ENCODE measurements at places on chromosomes 16 and 17. TPM values are rescaled to one million over a fixed set of nuclear protein-coding genes. Genes with fewer than 3 reads are reported as not detected.

GRCh38 chr17:28645576-28645939 is 600 bp upstream of the BLTP2 start:
- DNase-seq, result no peak

DNA sequence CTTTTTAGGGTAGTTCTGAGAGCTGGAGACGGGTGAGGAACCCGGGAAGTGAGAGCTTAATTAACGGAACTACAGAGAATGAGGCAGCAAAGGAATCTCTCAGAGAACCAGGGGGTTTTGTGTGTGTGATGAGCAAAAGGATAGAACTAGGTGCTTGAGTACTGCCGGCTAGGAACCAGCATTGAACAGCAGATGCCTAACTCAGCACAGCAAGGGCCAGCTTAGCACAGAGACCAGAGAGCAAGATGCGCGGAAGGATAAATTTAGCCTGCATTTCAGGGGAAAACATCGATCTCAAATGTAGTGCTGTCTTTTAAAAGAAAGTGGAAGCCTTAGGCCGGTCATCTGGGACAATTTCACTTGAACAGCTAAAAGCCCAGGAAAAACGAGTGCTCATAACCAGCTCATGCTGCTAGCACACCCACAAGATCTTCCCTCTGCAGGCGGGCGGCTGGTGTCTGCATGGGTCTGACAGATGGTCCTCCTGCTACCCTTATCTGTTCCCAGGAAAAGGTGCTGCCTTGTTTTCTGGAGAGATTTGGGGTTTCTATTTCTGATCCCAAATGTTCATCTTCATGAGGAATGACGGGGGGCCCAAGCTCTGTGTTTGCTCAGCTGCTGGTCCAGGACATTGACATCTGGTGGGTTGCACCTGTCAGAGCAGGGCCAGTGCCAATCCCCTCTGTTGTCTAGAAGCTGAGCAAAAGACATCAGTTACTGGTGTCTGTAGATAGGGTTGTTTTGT is 103.9 kb downstream of the SOCS1 start:
- no peak for DNase-seq

DNA sequence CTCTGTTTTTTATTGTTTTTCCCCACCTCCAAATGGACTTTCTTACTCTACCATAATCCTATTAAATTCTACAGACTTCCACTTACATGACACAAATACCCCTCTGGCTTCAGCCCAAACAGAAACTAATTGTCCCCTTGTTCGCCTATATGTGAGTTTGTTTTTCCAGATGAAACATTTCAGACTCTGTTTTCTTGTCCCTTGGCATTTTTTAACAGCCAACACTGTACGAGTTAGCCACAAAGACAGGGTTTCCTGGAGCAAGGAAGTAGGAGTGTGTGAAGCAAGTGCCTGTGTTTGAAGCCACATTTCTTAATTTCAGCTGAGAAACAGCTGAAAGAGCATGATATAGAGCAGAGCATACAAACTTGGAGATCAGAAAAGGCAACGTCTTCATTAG is 382.2 kb upstream of the CDH5 start:
- no peak for DNase-seq

GRCh38 chr16:10584981-10585438 is 4.6 kb upstream of the EMP2 start:
- DNase-seq, result no peak

DNA sequence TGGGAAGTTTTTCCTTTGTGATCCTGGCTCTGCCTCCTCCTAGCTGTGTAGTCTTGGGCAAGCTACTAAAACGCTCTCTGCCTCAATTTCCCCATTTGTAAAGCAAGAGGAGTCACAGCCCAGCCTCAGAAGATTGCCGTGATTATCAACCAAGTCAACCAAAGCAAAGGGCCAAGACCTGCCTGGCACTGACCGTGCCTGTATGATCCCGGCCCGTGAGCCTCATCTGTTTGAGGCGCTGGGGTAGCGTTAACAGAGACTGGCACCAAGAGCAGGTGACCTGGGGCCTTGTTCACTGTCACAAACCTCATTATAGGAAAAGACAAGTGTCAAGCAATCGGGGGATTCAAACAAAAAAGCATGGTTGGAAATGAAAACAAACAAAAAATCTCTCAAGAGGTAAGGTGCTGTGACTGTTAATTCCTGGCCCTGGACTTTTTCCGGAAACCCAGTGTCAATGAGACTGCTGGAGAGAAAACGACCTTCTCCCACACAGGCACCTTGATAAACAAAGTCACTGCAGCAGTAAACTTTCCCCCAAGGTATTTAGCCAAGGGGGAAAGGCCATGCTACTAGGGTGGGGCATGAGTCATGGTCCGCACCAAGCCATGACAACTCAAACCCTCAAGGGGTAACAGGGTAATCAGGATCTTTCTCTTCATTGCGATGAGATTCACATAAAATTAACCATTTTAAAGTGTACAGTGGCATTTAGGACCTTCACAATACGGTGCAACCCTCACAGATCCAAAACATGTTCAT is 5.4 kb downstream of the MEAK7 start:
- no peak for DNase-seq

DNA sequence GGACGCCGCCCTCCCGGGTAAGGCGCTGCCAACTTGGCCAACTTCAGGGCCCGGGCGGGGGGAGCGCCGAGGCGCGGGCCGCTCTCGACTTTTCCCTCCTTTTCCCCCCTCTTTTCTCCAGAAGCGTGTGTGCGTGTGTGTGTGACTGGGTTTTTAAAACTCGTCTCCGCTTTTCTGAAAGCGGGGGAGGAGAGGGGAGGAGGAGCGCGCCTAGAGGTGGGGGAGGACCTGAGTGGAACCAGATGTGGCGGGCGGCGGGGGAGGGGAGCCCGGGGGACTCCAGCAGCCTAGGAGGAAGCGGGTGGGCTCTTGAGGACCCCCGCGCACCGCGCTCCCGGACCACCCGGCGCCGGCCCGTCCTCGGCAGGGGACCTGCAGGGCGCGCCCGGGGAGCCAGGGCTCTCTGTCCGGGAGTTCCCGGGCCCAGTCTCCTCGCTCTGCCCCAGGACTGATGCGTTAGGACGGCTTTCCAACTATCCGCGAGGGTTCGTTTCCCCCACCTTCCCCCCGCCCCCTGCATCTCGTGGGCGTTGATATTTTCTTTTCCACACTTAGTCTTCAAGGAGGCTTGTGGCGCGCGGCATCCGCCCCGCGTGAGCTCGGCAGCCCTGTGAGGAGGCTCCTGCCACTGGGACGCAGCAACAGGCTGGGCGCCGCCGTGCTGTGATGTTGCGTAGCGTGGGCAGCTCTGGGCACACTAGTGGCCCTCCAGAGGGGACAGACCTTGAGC is 599 bp downstream of the MRC2 start:
- DNase-seq, result no peak

DNA sequence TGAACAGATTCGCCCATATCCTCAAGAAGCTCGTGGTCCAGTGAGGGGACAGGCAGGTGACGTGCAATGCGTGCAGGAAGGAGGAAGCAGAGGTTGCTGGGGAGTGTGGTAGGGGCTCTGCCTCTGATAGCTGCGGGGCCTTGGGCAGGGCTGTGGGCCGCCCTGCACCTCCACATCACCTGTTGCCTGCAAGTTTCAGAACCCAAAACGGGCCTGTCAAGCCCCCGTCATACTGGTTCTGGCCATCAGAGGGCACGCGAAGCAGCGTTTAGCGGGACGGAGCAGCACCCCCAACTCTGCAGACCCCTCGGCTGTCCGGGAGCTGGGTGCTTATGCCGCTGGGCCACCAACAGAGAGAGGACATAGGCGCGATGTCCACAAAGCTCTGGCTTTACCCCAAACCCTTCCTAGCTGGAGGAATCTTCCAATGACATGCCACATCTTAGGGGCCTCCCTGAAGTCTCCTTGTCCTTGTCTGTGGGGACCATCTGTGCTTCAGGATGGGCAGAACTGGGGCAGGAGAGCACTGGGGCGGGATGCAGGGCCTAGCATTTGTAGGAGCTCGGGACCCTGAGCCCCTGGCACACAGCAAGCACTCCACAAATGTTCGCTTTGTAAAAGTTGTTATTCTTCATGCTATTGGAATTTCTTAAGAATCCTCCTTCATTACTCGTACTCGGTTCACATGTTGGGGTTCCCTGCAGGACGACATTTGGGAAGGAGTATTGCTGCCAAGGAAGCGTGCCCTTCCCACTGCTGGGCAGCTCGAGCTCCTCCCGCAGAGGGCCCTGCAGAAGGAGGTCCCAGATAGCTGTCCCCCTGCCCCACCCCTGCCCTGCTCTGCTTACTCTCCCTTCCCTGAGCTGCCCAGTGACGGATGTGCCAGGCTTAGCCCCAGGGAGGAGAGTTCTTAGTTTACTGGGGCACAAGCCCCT is 64.3 kb downstream of the CNGB1 start:
- DNase-seq, result no peak

- DNase-seq, result no peak
Observed at GRCh38 chr17:78496311-78496710, 80.9 kb downstream of the DNAH17 start.

- DNase-seq, result no peak
Observed at GRCh38 chr17:72838068-72838467, 254.4 kb downstream of the SLC39A11 start.

- no peak for DNase-seq
Observed at GRCh38 chr17:78268951-78269905, 37.8 kb downstream of the TMEM235 start.

DNA sequence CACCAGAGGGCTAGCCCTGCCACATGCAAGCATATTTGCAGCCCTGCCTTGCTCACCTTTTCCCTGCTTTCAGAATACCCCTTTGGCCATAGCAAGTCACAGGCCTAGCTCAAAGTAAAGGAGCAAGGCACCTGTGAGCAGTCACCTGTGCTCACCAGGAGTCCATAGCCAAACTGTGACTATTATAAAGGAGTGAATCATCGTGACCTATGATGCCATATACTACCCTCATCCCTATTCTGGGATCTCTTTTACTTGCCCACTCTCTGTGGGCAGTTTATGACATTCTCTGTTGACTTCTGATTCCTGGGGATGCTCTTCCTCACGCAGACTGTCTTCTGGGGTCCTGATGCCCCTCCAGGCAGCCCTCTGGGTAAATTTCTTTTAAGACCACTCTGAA is 200.5 kb upstream of the NLRP1 start:
- DNase-seq, result no peak

DNA sequence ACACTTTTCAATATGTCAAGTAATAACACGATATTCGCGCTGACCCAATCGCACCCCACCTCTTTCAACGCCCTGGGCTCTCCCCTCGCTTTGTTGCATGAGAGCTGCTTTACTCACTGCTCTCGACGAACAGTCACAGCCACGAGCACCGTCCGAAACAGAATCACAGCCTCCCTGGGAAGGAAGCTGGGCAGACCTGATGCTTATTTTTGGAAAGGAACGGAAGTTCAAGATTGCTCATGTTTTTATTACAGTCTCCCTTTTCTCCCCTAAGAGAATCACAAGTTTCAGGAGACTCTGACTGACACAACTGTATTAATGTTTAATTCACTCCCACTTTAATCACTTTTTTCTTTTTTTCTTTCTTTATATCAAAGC is 67.8 kb downstream of the ANKRD11 start:
- DNase-seq, result no peak

GRCh38 chr16:74984194-74984528 is 762 bp downstream of the WDR59 start:
- no peak for DNase-seq

DNA sequence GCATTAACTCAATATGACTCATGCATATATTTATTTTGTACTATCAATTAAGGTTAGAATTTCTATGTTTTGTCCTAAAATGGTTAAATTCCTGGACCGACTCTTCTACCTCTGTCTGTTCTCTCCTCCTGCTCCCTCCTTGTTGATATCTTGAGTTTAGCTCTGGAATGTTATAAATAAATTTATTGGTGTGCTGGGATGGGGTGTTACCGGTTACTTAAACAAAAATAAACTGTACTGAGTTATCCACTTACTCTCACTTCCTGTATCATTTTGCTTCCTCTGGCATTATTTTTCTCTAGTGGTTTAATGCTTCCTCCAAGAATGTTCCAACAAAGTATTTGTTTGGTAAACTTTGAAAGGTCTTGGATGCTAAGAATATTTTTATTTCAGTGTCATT is 120.1 kb downstream of the ABCA8 start:
- DNase-seq, result no peak

GRCh38 chr16:87390641-87391323 is 1.4 kb upstream of the MAP1LC3B start:
- no peak for DNase-seq

DNA sequence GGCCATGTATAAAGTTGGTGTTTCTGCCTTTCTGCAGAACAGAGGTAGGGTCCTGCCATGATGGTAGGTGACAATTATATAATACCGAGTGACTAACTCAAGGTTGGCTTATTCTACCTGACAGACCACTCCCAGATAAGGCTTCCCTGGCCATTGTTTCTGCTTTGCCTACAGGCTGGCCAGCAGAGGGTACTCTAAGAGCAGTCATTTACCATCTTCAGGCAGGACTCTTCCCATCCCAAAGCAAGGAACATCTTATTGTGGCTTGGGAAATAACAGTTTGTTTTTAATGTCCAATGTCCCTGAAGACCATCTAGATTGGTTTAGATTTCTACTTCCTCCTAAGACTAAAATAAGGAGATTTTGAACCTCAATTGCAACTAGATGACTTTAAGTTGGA is 74.1 kb downstream of the SNX11 start:
- no peak for DNase-seq

DNA sequence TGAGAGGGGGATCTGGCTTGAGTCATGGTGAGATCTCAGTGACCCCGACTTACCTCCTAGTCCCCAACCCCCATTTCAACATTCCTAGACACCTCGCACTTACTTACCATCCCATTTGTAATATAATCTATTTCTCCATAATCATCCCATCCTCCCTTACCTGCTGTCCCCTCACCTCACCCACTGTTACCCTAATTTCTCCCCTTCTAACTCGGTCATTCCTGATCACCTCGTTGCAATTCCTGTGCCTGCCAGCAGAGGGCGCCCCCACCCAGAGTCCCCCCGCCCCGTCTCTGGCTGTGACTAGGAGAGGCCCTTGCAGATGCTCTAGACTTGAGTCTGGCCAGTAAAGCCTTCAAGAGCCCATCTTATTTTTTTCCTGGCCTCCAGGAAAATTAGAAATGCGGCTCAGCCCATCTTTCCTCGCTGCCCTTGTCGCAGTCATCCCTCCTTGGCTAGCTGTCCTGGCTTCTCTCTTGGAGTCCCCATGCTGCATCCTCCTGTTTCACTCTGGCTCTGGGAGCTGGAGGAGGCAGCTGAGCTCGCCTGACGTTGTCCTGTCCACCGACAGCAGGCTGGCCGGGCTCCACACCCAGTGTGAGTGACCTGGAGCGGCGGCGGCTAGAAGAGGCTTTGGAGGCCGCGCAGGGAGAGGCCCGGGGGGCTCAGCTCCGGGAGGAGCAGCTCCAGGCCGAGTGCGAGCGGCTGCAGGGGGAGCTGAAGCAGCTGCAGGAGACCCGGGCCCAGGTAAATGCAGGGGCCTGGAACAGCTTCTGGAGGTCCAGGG is 5.0 kb downstream of the TBKBP1 start:
- DNase-seq, result no peak

GRAPL gene
- polyA plus RNA-seq, result 3.3 TPM

AOC2 gene
- 1.9 TPM for polyA plus RNA-seq

PIPOX gene
- 7.2 TPM for polyA plus RNA-seq

CLEC18C gene
- polyA plus RNA-seq, result 46.8 TPM

HBM gene
- polyA plus RNA-seq, result 29.2 TPM

ARMC7 gene
- 17.4 TPM for polyA plus RNA-seq

C16orf95 gene
- polyA plus RNA-seq, result 3.3 TPM

SHISA9 gene
- 2.9 TPM for polyA plus RNA-seq

FOXL1 gene
- 15.0 TPM for polyA plus RNA-seq

KRT32 gene
- polyA plus RNA-seq, result not detected
